Fibroblast of skin of left quadriceps (primary cell): ENCODE measurements at places on chromosomes 11 and 22.

GRCh38 chr11:13763341-13763740 is 94.9 kb downstream of the FAR1 start:
- no peak for DNase-seq

- DNase-seq = no peak
These were observed 39.3 kb upstream of the RFPL3 start for GRCh38 chr22:32318361-32318760.

DNA sequence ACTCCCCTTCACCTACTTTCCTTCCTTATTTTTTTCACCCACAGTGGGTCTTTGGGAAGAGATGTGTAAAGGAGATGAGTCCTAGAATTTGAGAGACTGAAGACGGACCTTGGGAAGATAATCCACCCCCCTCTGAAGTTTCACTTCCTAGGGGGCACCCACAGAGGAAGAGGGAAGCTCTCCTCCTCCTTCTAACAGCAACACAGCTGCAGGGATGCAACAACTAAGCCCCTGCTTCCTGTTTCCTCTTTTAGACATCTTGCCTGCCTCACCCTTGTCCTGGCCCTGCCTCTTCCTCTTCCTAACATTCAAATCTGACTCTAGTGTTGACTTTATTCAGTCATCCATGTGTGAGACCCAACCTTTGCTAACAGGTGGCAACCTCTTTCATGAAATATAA is 424.6 kb downstream of the BUD13 start:
- DNase-seq = no peak

DNA sequence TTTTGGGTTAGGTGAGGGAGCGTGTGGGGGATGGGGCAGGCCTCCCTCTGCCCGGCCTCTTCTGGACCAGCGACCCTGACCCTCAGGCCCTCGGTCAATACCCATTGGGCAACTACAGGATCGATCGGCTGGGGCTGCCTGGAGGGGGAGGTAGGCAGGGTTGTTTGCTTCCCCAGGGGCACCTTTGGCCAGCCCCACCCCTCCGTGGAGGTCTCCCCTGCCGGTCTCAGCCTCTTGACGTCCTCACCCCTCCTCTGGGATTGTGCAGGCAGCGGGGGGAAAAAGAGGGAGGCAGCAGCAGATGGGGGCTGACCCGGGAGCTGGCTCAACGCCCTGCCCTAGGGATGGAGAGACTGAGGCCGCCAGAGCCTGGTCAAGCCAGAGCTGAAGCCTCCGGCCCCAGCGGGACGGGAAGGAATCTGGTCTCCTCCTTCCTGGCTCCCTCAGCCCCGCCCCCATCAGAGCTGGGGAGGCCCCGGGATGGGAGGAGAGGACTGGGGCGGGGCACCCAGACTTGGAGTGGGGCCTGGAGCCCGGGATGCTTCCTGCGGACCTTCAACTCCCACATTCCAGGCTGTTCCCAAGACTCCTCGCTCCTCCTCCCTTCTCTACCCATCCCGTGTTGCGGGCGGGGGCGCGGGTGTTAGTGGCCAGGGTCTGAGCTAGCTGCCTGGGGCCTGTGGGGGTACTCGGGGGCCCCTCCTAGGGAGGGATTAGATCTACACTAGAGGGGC is 14.4 kb upstream of the CDC42EP1 start:
- peak; percentile 90 for DNase-seq

- peak; percentile 70 for DNase-seq
These were observed 11.3 kb downstream of the OSBP2 start for GRCh38 chr22:30705710-30706651.

GRCh38 chr11:120391854-120392253 is 55.6 kb downstream of the ARHGEF12 start:
- no peak for DNase-seq

GRCh38 chr11:65958774-65959420 is 2.6 kb upstream of the SART1 start:
- DNase-seq = no peak

GRCh38 chr11:123474994-123475393 is 44.9 kb downstream of the GRAMD1B start:
- no peak for DNase-seq

DNA sequence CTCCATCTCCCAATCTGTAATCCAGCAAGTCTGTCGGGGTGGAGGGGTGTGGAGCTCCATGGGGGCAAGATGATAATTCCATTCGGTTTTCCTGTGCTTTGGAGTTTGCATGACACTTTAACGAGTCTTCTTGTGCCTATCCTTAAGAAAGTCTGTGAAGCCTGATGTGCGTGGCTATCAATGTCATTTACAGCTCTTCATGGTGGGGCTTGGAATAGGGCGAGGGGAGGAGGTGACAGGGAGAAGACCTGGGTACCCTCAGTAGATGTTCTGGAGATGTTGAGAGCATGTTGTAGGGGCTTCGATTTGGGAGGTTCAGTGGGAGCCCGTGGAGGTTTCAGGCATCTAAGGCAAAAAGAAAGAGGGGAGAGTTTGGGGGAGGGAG is 579 bp upstream of the PHLDB1 start:
- DNase-seq = no peak

- DNase-seq = no peak
These were observed 1297.5 kb downstream of the LRRC4C start for GRCh38 chr11:40161854-40162410.

DNA sequence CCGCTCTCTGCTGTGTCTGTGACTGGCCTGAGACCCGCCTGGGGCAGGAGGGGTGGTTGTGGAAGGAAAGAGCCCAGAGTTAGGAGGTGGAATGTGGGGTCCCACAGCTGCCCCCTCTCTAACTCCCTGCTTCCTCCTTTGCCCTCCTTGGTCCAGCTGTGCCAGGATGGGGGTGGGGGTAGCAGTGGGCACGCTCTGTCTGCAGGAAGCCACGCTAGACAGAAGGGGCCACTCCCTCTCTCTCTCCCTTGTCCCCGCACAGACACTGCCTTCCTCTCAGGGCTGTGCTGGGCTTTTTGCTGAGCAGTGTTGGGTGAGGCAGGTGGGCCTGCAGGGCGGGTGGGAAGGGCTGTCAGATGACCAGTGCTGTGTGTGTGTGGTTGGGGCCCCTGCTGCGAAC is 2.0 kb upstream of the SOX10 start:
- DNase-seq = no peak

- no peak for DNase-seq
These were observed 1.2 kb upstream of the TBC1D10A start for GRCh38 chr22:30327864-30328345.

DNA sequence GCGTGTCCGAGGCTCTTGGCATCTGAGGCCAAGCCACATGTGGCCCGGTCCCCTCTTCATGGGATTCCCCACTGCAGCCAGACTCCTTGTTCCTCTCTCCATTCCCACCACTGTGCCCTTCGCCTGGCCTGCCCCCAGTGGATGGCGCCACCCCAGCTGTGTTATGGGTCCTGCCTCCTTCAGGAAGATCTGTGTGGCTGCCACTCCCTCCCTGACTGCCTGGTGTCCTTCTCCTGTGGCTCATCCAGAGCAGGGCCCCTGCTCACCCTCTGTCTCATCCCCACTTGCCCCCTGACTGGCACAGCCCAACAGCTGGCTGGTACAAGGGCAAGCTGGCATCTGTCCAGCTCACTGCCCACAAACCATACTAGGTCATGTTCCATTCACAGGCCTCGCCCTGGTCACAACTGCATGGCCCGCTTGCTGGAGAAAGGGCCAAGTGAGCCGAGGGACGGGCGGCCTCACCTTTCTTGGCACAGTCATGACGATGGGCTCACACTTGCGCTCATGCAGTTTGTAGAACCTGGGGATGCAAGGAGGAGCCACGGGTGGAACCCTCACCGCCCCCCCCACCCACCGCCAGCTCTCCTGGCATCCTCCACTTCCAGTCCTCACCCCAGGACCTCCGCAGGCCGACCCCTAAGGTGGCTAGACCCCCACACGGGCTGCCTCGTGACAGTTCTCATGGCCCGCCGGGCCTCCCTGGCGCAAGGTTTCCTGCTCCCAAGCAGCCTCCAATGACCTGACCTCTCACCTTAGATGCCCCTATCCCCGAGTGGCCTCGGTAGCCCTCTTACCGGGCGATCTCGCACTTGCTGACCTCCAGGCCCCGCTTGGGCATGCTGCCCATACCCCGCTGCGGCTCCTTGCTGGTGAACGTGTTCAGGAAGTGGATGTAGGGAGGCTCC is 2.1 kb upstream of the PTPRCAP start:
- no peak for DNase-seq

DNA sequence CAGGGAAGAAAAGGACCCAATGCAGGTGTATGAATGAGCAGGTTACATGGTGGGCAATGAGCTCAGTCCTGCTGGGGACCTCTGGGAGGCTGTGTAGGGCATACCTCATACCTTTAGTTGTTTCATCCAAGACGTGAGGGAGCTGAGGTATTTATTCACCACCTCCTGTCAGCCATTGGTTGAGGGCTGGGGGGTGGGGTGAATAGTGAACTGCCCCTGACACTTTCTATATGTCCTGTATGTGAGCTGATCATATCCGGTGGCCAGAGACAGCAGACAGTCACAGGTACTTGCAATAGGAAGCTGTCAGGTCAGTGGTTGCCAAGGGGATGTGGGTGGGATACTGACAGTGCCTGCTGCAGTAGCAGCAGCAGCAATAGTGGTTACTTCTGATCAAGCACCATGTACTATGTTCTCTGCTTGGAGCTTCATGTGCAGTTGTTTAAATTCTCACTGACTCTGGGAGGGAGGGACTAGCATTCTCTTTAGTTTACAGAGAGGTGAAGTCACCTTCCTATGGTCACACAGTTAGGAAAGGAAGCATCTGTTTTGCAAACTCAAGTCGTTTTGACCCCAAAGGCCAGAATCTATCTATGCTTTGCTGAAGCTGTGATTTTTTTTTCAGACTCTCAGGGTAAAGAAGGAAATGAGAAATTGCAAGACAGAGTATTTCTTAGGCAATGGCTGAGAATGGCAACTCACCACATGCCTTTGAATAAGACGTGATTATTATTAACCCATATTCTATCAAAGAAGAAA is 54.0 kb downstream of the MIAT start:
- DNase-seq = no peak

DNA sequence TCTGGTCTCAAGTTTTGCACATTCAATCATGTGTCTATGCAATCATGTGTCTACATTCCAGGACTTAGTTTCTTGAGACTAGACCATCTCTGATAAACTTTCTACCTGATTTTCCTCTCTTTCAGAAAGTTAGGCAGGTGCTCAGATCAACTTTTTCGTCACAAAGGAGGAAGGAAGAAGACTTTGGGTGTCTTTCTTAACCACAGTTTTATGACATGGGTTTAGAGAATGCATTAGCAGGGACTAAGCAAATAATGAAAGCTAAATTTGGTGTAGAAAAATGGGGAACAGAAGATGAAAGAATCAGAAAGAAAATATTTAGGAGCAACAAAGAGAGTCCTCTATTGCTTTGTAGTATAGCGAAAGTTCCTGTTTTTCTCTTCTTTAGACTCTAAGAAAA is 7.7 kb upstream of the GLYATL1B start:
- no peak for DNase-seq

GRCh38 chr11:43517518-43517917 is 158.8 kb downstream of the TTC17 start:
- DNase-seq = no peak

DNA sequence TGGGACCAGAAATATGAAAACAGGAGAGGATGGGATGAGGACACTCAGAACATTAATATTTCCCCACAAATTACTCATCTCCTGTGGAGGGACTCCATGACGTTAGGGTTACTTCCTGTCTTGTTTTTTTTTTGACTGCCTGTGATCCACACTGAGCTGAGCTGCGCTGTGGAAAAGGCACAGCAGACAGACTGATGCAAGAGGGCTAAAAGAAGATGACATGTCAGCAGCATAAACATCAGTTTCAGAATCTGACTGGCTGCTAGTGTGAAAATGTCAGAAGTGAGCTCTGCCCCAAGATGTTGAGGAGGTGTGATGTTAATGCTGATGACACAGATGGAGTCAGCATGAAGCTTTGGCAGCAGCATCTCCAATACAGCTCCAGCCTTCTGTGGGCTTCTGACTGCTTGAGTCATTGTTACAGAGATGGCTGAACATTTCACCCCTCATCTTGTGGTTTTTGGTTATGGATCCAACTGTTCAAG is 286.8 kb downstream of the BLID start:
- peak; percentile 99 for DNase-seq

DNA sequence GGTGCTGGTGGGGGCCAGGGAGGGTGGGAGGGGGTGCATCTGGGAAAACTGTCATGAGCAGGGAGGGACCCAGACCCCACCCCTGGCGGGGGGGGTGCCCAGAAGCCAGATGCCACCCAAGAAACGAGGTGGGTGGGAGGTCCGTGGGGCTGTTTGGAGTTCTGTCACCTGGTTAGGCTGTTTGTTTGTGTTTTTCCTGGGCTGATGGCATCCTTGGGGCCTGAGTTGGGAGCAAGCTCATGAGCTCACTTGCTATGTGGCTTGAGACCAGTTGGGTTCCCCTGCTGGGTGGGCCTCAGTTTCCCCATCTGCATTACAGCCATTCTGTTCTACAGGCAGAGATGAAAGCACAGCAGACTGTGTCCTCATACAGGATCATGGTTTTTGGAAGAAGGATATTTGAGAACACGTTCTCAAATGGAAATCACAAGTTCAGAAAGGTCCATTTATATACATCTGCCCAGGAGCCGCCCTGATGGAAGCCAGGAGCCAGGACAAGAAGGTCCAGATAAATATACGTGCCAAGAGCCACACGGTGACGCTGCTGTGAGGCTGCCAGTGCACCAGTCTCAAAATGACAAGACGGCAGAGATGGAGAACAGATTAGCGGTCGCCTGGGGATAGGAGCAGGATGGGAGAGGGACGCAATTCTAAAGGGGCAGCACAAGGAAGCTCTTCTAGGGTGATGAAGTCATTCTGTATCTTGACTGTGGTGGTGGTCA is 312.9 kb downstream of the MN1 start:
- DNase-seq = no peak

DNA sequence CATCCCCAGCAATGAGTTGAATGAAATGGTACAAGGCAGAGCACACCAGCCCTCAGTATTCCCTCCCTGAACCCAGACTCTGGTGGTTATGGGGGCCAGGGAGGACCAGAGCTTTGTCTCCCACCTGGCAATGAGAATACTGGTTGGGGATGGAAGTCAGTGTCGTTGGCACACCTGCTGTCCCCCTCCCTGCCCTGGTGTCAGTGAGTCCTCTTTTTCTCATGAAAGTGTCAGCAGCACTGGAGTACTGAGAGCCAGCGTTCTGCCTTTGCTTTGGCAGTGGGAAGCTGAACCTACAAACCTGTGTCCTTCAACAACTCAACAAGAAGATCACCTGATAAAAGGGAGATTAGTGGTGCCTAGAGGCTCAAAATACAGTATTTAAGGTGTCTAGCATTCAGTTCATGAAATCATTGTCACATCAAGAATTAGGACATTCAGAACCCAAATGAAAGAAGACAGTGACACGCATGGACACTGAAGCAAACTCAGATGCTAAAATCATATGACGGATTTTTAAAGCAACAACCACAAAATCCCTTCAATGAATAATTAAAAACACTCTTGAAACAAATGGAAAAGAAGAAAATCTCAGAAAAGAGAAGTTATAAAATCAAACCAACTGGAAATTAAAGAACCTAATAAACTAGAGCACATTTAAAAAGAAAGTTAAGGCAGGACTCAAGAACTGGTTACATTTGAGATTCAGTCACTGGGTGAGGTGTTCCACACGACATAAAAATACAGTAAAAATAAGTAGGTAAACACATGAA is 77.5 kb upstream of the VPREB1 start:
- DNase-seq = no peak
